ENCODE measurements at places on chromosomes 7 and 10. TPM values are rescaled to one million over a fixed set of nuclear protein-coding genes. Genes with fewer than 3 reads are reported as not detected.

DNA sequence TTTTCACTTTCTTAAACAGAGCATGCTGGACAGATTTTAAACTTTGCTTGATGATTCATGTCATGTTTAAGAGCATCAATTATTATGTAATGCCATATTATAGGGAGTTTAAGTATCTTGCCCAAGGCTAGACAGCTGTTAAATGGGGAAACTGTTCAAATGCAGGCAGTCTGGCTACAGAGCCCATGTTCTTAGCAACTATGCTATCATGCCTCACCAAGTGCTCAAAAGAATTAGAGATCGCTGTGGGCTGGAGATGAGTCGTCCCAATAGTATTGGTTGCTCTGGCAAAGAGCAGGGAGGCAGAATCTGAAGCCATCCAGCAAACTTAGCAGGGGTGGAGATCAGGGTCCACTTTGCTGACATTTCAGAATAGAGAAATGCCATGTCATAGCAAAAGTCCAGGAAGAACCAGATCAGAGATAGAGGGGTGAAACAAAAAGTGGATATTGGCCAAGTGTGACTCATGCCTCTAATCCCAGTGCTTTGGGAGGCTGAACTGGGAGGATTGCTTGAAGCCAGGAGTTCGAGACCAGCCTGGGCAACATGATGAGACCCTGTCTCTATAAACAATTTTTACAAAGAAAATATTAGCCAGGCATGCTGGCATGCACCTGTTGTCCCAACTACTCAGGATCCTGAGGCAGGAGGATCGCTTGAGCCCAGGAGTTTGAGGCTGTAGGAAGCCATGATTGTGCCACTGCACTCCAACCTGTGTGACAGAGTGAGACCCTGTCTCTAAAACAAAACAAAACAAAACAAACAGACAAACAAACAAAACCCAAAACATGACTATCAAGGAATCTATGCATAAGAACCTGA lies 57.8 kb downstream of the BAMBI start:
- no peak for DNase-seq

DNA sequence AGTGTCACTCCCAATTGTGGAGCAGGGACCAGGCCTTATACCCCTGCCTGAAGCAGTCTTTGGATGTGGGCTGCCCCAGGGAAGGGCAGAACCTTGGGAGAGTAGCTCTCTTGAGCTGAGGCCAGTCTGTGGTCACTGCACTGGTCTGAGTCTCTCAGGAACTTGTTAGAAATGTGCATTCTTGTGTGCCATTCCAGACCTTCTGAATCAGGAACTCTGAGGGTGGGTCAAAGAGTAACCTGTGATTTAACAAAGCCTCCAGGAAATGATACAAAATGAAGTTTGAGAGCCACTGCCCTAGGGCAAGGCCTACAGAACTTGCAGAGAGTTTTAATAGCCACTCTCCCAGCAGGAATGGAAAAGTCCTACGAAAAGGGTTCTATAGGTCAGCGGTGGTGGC lies 68.1 kb downstream of the LYZL1 start:
- no peak for DNase-seq

- DNase-seq = no peak
These were observed 29.4 kb downstream of the TSPAN12 start for GRCh38 chr7:120828528-120828927.

DNA sequence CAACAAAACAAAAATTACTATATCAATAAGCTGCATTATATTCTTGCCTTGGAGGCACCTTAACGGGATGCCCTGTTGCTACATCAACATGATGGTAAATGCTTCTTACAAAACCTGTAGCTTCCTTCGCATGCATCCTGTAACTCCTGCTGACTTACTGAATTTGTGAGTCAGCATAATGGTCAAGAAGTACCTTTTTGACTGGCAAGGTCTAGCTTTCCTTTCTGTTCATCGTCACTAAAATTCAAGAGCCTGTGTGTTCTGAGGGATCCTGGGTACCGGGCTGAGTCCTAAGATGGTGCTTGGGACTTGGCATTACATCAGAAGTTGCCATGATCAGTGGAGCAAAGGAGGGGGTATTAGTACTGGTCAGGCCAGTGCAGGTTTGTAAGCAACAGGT lies 4.9 kb downstream of the PFKFB3 start:
- DNase-seq = no peak

DNA sequence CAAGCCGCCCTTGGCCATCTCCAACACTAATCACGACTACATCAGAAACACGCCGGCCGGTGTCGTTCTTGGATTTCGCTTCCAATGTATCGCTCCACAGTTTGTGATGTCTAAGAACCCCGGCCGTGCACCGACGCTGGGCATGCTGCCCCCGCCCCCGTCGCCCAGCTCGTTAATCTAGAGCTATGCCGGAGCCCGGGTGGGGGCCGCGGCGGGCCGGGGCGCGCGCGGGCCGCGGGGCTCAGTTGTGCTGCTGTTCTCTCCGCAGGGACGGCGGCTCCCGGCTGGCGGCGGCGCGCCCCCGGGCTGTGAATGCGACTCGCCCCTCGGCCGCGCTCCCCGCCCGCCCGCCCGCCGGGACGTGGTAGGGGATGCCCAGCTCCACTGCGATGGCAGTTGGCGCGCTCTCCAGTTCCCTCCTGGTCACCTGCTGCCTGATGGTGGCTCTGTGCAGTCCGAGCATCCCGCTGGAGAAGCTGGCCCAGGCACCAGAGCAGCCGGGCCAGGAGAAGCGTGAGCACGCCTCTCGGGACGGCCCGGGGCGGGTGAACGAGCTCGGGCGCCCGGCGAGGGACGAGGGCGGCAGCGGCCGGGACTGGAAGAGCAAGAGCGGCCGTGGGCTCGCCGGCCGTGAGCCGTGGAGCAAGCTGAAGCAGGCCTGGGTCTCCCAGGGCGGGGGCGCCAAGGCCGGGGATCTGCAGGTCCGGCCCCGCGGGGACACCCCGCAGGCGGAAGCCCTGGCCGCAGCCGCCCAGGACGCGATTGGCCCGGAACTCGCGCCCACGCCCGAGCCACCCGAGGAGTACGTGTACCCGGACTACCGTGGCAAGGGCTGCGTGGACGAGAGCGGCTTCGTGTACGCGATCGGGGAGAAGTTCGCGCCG lies 1.9 kb downstream of the VWC2 start:
- no peak for DNase-seq

GRCh38 chr10:79502561-79503309 lies 9.6 kb upstream of the EIF5AL1 start:
- DNase-seq = peak; percentile 61

DNA sequence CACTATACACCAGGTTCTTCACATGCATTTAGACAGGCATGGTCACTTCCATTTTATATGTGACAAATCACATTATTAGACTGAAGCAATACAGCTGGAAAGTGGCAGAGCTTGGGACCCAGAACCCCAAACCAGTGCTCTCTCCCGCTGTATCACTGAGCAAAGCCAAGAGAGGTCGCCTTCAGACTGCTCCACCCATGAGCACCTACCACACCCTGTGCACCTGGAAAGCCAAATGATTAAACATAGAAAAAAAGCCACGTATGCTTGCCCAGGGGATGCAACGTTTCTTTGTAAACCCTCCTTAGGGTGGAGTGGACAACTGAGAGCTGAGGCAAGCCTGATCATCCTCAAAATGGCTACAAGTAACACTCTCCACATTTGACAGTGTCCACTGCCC lies 72.5 kb downstream of the CCDC6 start:
- no peak for DNase-seq

- no peak for DNase-seq
These were observed 290.8 kb upstream of the PCDH15 start for GRCh38 chr10:55091691-55092328.

DNA sequence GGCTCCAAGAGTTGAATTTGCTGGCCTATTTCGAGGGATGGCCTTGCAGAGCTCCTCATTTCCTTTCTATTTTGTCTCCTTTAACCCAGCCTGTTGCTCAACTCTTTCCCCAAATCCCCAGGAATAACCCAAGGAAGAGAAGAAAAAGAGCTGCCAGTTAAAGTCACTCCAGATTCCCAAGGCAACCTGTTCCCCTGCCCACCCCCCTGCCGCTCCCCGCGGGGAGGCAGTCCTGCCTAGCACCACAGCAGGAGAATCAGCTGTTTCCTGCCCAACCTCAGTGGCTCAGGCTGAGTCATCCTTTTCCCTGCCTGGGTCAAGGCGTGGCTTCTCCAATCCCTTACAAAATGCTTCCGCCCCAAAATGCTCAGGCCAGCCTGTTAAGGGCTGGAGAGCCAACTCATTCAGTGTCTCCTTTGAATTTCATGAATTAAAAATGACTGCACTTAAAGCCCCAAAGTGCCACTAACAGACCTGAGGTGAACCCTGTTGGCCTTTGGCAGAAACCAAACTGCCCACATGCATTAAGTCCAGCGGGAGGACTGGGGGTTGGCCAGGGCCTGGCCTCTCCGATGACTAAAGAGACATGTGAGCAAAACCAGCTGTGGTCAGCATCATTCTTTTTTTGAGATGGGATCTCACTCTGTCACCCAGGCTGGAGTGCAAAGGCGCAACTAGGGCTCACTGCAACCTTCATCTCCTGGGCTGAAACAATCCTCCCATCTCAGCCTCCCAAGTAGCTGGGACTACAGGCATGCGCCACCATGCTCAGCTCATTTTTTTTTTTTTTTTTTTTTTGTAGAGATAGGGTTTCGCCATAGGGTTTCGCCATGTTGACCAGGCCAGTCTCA lies 83.2 kb upstream of the KIF5B start:
- peak; percentile 63 for DNase-seq

GRCh38 chr10:101329341-101330032 lies 24.5 kb upstream of the BTRC start:
- DNase-seq = no peak

DNA sequence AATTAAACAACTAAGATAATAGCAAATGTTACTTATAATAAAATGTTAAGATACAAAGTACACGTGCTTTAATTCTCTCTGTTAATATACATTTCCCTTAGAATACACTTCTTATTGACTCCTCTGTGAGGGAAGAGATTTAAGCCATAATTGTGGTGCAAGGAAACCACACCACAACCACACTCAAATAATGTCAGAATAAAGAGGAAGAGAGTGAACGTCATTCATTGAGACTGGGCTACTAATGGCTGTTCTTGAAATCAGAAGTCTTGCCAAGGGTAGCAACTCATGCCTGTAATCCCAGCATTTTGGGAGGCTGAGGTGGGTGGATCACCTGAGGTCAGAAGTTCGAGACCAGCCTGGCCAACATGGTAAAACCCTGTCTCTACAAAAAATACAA lies 10.0 kb downstream of the FAM171A1 start:
- DNase-seq = no peak

GRCh38 chr7:101998906-101999240 lies 181.4 kb downstream of the CUX1 start:
- DNase-seq = no peak

- DNase-seq = no peak
These were observed at the start of gene CALHM1 for GRCh38 chr10:103458720-103459119. TSS of gene CALHM1 (minus strand) at chr10:103458900. CDS start at chr10:103458751, 149 bp downstream.

DNA sequence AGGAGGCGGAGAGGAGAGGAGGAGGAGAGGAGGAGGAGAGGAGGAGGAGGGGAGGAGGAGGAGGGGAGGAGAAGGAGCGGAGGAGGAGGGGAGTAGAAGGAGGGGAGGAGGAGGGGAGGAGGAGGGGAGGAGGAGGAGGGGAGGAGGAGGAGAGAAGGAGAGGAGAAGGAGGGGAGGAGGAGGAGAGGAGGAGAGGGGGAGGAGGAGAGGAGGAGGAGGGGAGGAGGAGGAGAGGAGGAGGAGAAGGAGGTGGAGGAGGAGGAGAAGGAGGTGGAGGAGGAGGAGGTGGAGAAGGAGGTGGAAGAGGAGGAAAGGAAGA lies 15.5 kb upstream of the CRCP start:
- no peak for DNase-seq

GRCh38 chr7:120582916-120583315 lies 275.0 kb downstream of the TSPAN12 start:
- DNase-seq = no peak

- peak; percentile 45 for DNase-seq
These were observed 670 bp upstream of the AGK start for GRCh38 chr7:141550386-141551093.

- no peak for DNase-seq
These were observed 3.8 kb upstream of the PDCD4 start for GRCh38 chr10:110867807-110868465.

DNA sequence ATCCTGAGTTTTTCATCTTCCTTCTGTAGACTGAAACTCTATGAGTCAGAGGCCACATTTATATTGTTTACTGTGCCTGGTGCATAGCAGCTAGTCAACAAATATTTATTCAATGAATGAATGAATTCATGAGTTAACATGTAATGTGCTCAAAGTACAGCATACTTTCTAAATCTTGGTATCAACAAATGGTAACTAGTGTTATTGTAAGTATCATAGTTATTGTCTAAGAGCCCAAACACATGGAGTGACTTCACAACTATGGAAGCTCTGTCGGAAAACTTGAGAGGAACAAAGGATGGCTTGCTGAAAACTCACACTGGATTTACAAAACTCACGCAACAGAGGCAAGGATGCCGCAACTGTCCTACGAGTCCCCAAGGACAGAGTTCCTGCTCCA lies 35.9 kb downstream of the DENND2A start:
- DNase-seq = no peak

- DNase-seq = no peak
These were observed 198.9 kb downstream of the REEP3 start for GRCh38 chr10:63720072-63720537.

DNA sequence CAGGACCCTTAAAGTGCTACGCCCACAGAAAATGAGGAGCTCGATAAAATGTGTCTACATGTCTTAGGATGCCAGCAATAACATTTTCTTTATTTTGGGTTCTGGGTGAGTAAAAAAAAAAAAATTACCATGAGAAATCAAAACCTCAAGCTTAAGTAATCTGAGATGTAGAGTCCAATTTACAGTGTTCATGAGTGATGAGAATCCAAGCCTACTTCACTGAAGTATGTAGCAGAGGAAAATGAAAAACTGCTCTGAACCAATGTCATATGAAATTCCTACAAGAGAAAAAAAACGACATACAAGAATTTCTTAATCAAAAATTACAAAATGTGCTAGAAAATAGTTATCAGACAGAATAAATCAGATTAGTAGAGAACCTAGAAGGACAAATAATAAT lies 274.4 kb downstream of the HTR7 start:
- DNase-seq = no peak

IGFBP1 gene
- not detected for total RNA-seq

HOXA3 gene
- total RNA-seq = 1.9 TPM

Data from pancreas (tissue), 10 donors.